KG1 (cell line): ENCODE measurements at places on chromosomes 4 and X.

DNA sequence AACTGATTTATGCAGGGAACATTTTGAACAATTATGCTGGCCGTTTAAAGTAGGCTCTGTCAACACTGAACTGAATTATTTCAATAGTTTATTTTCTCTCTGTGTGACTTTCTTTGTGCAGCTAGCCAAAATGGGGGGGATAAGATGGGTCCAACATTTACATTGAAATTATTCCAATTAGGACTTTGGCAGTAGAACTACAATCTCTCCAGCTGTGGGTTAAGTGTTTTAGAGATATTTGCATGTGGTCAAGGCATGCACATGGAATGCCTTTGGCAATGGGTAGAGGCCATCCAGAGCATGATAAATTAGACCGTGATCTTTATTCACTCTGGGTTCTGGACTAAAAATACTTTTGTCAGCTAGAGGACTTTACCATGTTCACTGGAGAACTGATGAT, 107.9 kb upstream of the ELOVL6 start:
- no peak for DNase-seq

- no peak for DNase-seq
These were observed 128.6 kb upstream of the NPY2R start for GRCh38 chr4:155079871-155080270.

- no peak for DNase-seq
These were observed 126.2 kb upstream of the NDP start for GRCh38 chrX:44099366-44099765.

GRCh38 chr4:30875658-30876269, 155.6 kb downstream of the PCDH7 start:
- DNase-seq = no peak
